Skin of body (tissue), 3 donors: ENCODE measurements at places on chromosomes 13 and 19. TPM values are rescaled to one million over a fixed set of nuclear protein-coding genes. Genes with fewer than 3 reads are reported as not detected.

DNA sequence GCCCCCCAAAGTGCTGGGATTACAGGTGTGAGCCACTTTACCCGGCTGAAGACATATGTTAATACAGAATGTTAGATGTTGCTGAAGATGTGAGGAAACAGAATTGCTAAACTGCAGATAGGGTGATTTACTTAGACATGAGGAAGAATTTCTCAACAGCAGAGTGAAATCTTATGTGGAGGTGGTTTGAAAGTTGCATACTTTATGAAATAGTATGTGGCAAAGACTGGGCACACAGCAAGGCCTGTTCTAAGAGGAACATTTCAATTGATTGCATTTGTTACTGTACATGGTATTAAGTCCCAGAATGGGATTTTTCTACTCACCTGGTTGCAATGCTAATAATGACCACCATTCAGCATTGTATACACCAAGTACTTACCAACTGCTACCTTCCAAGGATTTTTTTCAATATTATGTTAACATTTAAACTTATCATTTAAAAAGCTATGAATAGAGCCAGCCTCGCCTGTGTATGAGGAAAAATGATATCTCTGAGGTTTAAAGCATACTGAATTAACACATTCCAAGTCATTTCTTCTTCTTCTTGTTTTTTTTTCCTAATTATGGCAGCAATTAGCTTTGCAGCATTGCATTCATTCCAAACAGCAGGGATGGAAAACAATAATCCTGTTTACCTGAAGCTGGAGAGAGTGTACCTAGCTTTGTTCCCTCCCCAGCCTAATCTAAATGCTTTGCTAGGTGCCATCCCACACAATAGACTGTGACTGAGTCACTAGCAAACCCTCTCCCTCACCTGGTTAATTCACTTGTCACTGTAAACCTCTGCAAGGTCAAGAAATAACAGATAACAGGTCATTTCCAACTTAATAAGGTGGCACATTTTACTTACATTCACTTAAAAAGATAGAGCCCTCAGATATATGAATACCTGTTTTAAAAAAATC, 19.4 kb upstream of the KLF5 start:
- no peak for DNase-seq

GRCh38 chr19:45079063-45079910, at the start of gene GEMIN7:
Gene GEMIN7 (plus strand): TSS chr19:45079260. CDS start chr19:45090115, 10,855 bp downstream.
- peak; percentile 40 for DNase-seq

DNA sequence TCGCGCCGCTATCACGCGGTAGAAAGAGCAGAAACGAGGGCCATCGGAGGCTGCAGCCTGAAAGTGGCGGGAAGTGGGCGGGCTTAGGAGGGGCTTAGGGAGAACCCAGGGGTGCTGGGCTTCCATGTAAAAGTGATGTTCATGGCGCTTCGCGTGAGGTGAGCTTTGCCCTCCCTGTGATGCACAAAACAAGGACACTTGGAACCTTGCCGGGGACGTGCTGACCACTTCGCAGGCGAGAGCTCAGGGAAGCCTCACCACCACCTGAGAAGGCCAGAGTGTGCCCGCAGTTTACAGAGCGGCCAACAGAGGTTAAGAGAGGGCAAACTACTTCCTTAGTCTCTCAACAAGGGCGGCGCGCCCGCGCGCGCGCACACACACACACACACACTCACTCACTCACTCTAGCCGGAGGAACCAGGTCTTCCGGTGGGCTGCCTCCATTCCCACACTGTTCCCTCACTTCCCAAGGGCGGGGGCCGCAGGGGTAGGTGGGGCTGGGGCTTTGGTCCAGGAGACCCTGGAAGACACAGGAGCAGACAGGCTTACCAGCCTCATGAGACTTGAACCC, 651 bp downstream of the GAPDHS start:
- peak; percentile 27 for DNase-seq

GRCh38 chr19:35975608-35976214, 19.3 kb upstream of the SDHAF1 start:
- DNase-seq: no peak

GRCh38 chr13:101698400-101698799, 245.9 kb downstream of the ITGBL1 start:
- no peak for DNase-seq

The VWA8 gene
- total RNA-seq: 22.2 TPM

The RXFP2 gene
- total RNA-seq: not detected

The GPR12 gene
- total RNA-seq: 0.69 TPM

The LILRA1 gene
- not detected for total RNA-seq
